Upper lobe of right lung (tissue), 1 donor: ENCODE measurements at places on chromosomes 1 and 21. TPM values are rescaled to one million over a fixed set of nuclear protein-coding genes. Genes with fewer than 3 reads are reported as not detected.

PODN gene
- total RNA-seq, result 56.5 TPM

ASTN1 gene
- total RNA-seq, result 0.20 TPM

TMIGD3 gene
- 5.1 TPM for total RNA-seq

COL8A2 gene
- 16.2 TPM for total RNA-seq

FAM3B gene
- total RNA-seq, result 5.2 TPM

FGR gene
- total RNA-seq, result 149 TPM

DNA sequence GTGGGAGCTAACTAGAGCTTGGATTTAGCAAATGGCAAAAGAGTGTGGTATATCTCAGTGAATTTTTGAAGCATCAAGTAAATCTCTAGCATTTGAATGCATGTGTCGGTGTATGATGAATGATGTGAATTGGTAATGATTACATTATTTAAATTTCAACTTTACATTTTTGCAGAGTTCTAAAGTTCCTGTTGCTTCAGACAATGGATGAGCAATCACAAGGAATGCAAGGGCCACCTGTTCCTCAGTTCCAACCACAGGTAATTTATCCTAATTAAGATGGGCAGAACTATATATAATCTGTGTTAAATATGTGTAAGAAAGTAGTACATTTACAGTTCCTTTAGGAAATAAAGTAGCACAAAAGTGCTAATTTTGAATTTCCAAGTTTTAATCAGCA, 75.6 kb downstream of the NEK7 start:
- no peaks in the 10 kb centered on the region for H3K27me3 ChIP-seq
- H3K36me3 ChIP-seq, result no peaks in the 10 kb centered on the region
- no peak for DNase-seq

- H3K4me3 ChIP-seq, result no peak overlapping the region
- H3K4me1 ChIP-seq, result no peaks in the 10 kb centered on the region
- peaks cover 7% of the 10 kb centered on the region for H3K36me3 ChIP-seq
- no peak for DNase-seq
Observed at GRCh38 chr1:211811126-211811525, 19.4 kb downstream of the LPGAT1 start.

DNA sequence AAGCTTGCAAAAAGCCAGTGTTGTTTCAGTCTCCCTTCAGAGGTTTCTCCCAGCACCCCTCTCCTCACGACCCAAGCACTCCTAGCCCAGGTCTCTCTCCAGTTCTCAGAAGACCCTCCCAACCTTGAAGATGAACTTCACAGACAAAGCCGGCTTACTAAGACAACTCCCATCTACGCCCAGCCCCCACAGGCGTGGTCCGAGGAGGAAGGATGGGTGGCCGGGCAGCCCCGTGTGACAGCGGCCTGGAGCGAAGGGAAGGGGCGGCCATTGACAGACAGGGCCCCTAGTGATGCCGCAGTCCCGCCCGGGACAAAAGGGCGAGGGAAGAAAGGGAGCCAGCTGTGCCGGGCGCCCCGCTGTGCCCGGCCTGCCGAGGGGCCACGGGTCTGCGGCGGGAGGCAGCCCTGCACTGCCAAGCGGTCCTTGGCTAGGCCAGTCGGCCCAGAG, 6.9 kb downstream of the PAX7 start:
- H3K4me1 ChIP-seq, result no peaks in the 10 kb centered on the region
- DNase-seq, result no peak
- H3K27ac ChIP-seq, result no peak overlapping the region
- H3K4me3 ChIP-seq, result no peak overlapping the region
- H3K36me3 ChIP-seq, result no peaks in the 10 kb centered on the region
- peaks cover 98% of the 10 kb centered on the region for H3K27me3 ChIP-seq

GRCh38 chr1:171217658-171218443, 30.4 kb upstream of the FMO1 start:
- no peak overlapping the region for H3K4me3 ChIP-seq
- DNase-seq, result no peak
- peaks cover 3% of the 10 kb centered on the region for H3K4me1 ChIP-seq
- no peak overlapping the region for H3K27ac ChIP-seq
- H3K36me3 ChIP-seq, result no peaks in the 10 kb centered on the region

DNA sequence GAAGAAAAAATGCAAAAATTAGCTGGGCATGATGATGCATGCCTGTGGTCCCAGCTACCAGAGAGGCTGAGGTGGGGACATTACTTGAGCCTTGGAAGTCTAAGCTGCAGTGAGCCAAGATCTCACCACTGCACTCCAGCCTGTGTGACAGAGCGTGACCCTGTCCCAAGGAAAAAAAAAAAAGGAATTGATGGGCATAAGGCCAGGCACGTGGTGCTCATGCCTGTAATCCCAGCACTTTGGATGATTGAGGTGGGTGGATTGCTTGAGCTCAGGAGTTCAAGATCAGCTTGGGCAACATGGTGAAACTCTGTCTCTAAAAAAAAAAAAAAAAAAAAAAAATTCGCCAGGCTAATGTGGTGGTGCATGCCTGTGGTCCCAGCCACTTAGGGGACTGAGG, 55.8 kb upstream of the ATP2B4 start:
- no peaks in the 10 kb centered on the region for H3K36me3 ChIP-seq
- no peak overlapping the region for H3K27ac ChIP-seq
- DNase-seq, result no peak
- no peaks in the 10 kb centered on the region for H3K4me1 ChIP-seq
- H3K4me3 ChIP-seq, result no peak overlapping the region

DNA sequence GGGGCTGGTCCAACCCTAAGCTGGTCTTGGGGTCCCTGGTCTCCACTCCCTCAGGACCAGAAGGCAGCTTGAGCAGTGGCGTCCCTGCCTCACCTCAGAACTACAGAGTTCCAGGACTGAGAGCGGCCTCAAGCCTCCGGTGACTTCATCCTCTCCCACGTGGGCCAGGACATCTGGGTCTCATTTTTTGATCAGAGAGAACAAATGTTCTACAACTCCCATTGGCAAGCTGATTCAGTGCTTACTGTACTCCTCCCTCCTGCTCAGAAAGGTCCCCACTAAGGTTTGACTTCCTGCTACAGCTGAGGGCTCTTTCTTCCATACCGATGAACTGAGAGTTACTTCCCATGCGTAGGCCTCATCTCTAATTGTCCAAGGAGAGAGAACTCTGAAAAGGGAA, 78.5 kb downstream of the PLXNA2 start:
- peak overlapping the region; percentile 31 for H3K27ac ChIP-seq
- no peaks in the 10 kb centered on the region for H3K36me3 ChIP-seq
- DNase-seq, result no peak

DNA sequence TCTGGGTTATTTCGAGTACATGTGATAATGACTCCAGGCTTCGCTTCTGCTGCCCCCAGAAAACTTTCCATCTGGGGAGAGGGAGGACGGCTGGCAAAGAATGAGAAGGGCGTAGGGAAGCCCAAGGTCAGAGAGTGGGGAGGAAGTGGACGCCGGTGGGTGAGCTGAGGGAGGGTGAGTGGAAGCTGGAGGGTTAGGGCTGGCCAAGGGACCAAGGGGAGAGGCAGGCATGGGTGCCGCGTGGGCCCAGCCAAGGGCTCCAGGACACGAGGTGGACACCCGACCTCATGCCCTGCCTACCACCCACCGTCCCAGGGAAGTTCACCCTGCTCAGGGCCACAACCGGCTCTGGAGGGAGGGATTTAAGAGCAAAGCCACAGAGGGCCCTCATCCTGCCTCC, 75.8 kb downstream of the CASZ1 start:
- H3K36me3 ChIP-seq, result no peaks in the 10 kb centered on the region
- no peak for DNase-seq
- H3K27me3 ChIP-seq, result no peaks in the 10 kb centered on the region
- no peak overlapping the region for H3K27ac ChIP-seq

GRCh38 chr1:94514095-94514727, 27.3 kb downstream of the F3 start:
- no peaks in the 10 kb centered on the region for H3K4me1 ChIP-seq
- no peak overlapping the region for H3K4me3 ChIP-seq
- DNase-seq, result no peak
- no peak overlapping the region for H3K27ac ChIP-seq
- H3K27me3 ChIP-seq, result no peaks in the 10 kb centered on the region

- H3K4me1 ChIP-seq, result no peaks in the 10 kb centered on the region
- no peak overlapping the region for H3K27ac ChIP-seq
- no peaks in the 10 kb centered on the region for H3K27me3 ChIP-seq
- H3K4me3 ChIP-seq, result no peak overlapping the region
- DNase-seq, result no peak
- no peaks in the 10 kb centered on the region for H3K36me3 ChIP-seq
Observed at GRCh38 chr1:11722538-11722937, 13.4 kb upstream of the AGTRAP start.

GRCh38 chr1:193662030-193662429, 475.6 kb upstream of the B3GALT2 start:
- H3K27me3 ChIP-seq, result no peaks in the 10 kb centered on the region
- no peaks in the 10 kb centered on the region for H3K36me3 ChIP-seq
- no peak overlapping the region for H3K27ac ChIP-seq
- no peak for DNase-seq
- peaks cover 8% of the 10 kb centered on the region for H3K4me1 ChIP-seq

DNA sequence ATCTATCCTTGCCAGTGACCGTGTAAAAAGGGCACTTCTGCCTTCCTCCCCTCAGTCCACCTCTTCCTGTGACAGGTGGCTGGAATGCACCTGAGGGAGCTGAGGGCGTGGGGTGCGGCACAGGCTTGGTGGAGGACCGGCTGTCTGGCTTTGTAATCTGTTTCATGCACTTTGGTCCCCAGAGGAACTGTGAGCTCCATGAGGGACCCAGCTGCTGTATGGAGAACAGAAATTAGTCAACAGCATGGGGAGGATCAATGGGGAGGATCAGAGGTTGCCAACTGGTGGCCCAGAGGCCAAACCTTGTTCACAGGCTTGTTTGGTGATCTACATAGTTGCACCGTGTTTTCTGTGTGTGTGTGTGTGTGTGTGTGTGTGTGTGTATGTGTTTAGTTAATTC, 19.0 kb upstream of the LUZP1 start:
- H3K4me3 ChIP-seq, result no peak overlapping the region
- peaks cover 5% of the 10 kb centered on the region for H3K4me1 ChIP-seq
- no peaks in the 10 kb centered on the region for H3K36me3 ChIP-seq
- no peaks in the 10 kb centered on the region for H3K27me3 ChIP-seq
- DNase-seq, result no peak
- H3K27ac ChIP-seq, result no peak overlapping the region

DNA sequence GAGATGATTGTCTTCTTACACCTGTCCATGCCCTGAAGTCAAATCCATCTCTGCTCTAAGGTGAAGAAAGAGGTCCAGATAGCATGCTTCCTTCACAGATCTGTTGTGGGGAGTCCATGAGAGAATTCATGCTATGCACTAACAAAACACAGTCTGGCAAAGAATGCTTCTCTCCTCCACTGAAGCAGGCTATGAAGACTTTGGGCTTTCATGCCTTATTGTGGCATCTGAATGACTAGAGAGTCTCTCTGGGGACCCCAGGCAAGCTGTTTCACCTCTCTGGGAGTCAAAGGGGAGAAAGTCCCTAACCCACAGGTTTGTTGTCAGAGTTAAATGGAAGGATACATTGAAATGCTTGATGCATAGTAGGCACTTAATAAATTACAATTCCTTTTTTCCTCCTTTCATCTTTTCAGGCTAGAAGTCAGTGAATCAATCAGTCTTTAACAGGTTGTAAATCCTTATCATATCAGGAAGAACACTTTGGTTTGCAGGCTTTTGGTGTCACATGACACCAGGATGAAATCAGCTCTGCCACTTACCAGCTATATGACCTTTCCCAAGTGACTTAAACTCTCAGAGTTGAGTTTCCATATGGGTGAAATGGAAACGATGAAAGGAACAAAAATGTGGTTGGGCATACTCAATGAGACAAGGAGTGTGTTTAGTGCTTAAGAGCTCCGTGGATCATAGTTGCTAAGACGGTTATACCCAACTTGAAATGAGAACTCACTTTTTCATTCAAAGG, 200.1 kb upstream of the DAB1 start:
- no peak for DNase-seq
- H3K4me1 ChIP-seq, result no peaks in the 10 kb centered on the region
- no peak overlapping the region for H3K27ac ChIP-seq
- H3K27me3 ChIP-seq, result no peaks in the 10 kb centered on the region
- H3K36me3 ChIP-seq, result no peaks in the 10 kb centered on the region

DNA sequence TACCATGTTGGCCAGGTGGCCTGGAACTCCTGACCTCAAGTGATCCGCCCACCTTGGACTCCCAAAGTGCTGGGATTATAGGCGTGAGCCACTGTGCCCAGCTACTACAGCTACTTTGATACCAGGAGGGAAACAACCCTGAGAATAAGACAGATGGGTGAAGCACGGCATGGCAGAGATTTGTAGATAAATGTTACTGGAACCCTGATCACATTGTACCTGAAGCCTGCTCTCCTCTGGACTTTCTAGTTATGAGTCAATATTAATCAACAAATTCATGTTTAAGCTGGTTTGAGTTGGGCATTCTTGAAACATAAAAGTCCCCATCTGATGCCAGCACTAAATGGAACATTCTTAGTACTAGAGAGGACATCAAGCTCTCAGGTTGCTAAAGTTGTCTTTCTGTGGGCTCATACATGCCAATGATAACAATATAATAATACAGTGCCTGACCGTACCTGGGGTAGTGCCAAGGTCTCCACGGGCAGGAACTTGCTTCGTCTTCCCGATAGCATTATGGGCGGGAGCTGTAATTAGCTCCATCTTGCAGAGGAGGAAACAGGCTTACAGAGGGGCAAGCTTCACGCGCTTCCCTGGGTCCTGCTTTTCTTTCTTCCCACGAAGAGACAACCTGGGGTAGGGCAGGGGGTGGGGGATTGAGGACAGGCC, 30.7 kb upstream of the SLC19A1 start:
- no peak overlapping the region for H3K4me3 ChIP-seq
- H3K36me3 ChIP-seq, result no peaks in the 10 kb centered on the region
- no peaks in the 10 kb centered on the region for H3K4me1 ChIP-seq
- no peak for DNase-seq
- peaks cover 8% of the 10 kb centered on the region for H3K27me3 ChIP-seq

GRCh38 chr1:54118704-54119103, 34.1 kb downstream of the CDCP2 start:
- no peak overlapping the region for H3K27ac ChIP-seq
- DNase-seq, result peak; percentile 10
- no peaks in the 10 kb centered on the region for H3K36me3 ChIP-seq
- no peaks in the 10 kb centered on the region for H3K27me3 ChIP-seq

DNA sequence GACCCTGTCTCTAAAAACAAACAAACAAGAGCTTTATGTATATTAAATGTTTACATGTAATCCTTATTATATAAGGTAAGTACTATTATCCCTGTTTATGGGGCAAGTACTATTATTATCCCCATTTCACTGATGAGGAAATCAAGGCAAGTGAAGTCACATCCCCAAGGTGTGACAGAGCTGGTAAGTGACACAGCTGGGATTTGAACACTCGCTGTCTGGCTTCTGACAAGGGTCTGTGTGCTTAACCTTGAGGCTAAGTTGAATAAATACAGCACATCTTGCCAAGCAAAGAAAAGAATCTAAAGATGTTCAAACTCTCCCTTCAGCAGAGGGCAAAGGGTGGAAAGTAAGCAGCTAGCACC, 167.9 kb upstream of the IRF2BP2 start:
- no peaks in the 10 kb centered on the region for H3K27me3 ChIP-seq
- DNase-seq, result no peak
- no peaks in the 10 kb centered on the region for H3K4me1 ChIP-seq
- no peaks in the 10 kb centered on the region for H3K36me3 ChIP-seq
- no peak overlapping the region for H3K4me3 ChIP-seq
